ENCODE measurements at places on chromosomes 5 and 9.

DNA sequence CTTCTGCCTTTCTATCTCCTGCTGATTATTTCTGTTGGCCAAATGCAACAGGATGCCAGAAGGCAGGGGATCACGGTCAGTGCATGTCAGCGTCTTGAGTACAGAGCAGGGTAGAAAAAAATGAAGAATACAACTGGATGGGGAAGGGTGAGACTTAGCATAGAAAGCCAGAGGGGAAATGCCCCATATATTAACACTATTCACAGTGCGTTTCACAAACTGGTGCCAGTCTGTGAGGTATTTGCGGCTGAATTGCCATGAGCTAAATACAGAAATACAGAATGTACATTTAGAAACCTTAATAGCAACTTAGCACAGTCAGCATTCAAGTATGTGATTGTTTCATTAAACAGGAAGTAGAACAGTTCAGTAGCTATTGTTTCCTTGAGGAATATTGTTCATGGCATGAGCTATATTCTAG lies 31.0 kb upstream of the SLC1A3 start:
- no peak for DNase-seq

DNA sequence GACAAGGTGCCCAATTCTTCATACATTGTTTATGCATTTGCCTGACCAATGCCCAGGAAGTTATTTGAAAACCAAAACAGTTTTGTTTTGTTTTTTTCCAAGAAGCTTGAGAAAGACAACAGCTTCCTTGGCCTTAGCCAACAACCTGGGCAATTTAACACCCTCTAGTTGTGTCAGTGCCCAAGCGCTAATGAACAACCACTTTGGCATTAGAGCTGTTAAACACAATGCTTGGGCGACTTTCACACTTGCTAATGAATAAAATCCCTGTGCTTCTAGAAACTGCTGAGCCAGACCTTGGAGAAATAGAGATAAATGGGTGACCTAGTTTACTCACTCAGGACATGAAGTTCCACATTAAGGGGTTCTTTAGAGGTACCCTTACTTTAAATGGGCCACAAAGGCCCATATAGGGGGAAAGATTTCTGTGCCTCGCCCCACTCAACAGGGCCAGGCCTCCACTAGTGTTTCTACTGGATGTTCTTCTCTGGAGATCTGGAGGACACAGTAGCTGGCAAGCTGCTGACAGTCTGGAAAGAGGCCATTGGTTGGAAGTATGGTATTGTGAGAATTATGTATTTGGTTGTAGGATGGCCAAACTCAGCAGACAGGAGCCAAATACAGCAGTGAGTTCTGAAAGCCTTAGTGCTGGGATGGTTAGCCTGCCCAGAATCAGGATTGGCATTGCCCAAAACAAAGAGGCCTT lies 179.8 kb downstream of the DOCK8 start:
- no peak for DNase-seq

DNA sequence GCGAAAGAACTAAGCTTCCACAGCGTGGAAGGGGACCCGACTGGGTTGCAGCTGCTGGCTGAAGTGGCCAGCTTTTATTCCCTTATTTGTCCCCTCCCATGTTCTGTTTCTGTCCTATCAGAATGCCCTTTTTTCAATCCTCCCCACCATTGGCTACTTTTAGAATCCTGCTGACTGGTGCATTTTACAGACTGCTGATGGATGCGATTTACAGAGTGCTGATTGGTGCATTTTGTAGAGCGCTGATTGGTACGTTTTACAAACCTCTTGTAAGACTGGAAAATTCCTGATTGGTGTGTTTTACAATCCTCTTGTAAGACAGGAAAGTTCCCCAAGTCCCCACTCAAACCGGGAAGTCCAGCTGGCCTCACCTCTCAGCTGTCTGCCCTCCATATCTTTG lies 50.7 kb downstream of the KLF9 start:
- DNase-seq: no peak

- DNase-seq: no peak
These were observed 95.0 kb downstream of the MRPS27 start for GRCh38 chr5:72224946-72225463.

DNA sequence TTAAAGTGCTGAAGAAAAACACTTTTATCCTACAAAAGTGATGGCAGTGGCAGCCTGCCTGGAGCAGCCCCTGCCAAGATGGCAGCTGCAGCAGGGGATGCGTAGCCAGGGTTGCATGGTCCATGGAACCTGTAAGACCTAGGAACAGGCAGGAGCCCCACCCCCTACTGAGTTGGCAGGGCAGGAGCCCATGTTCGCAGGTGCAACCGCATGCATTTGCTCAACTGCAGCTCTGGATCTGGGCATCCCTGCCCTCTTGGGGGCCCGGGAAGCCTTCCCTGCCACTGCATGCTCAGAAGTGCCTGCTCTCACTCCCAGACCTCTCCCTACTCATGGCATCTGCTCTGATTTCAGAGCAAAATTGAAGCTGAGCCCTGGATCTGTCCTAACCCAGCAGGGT lies 779.6 kb downstream of the CDH18 start:
- no peak for DNase-seq

- no peak for DNase-seq
These were observed 62.7 kb downstream of the SEMA4D start for GRCh38 chr9:89435071-89435823.

DNA sequence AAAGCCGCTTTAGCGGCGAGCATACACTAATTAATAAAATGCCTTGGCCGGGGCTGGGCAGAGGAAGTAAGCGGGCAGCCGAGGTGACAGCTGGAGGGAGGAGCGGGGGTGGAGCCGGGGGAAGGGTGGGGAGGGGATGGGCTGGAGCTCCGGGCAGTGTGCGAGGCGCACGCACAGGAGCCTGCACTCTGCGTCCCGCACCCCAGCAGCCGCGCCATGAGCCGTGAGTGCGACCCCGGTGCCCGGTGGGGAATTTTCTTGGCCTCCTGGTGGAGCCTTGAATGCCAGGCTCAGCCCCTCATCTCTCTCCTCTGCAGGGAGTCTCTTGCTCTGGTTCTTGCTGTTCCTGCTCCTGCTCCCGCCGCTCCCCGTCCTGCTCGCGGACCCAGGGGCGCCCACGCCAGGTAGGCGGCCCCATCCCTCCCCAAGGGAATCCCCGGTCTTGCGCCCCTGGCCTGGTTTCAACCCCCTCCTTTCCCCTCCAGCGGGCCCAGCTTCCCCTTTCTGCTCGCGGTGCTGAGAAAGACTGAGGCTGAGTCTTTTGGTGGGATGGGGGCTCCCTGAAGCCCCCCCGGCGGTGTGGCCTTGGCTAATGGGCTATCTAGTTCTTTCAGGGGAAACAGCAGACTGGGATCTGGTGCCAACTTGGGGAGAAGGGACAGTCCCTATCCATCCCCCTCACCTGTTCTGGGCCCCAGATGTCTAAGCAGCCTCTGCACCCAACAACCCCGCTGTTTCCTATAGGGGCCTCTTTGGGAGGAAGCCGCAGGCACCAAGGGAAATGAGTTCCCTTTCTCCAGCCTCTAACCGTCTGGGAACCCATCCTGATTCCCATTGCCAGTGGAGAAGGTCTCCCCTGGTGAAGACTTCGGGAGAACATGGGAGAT lies at the start of gene PTGS1:
PTGS1 (plus strand) TSS at position 156 of the 887 bp plus-strand sequence; CDS start at position 217, 61 bp downstream.
- no peak for DNase-seq

- DNase-seq: no peak
These were observed 64.6 kb downstream of the EHMT1 start for GRCh38 chr9:137683262-137683864.

- DNase-seq: no peak
These were observed 45.8 kb upstream of the SEMA4D start for GRCh38 chr9:89543621-89544278.

GRCh38 chr5:93305984-93306383 lies 275.0 kb downstream of the NR2F1-AS1 start:
- no peak for DNase-seq

DNA sequence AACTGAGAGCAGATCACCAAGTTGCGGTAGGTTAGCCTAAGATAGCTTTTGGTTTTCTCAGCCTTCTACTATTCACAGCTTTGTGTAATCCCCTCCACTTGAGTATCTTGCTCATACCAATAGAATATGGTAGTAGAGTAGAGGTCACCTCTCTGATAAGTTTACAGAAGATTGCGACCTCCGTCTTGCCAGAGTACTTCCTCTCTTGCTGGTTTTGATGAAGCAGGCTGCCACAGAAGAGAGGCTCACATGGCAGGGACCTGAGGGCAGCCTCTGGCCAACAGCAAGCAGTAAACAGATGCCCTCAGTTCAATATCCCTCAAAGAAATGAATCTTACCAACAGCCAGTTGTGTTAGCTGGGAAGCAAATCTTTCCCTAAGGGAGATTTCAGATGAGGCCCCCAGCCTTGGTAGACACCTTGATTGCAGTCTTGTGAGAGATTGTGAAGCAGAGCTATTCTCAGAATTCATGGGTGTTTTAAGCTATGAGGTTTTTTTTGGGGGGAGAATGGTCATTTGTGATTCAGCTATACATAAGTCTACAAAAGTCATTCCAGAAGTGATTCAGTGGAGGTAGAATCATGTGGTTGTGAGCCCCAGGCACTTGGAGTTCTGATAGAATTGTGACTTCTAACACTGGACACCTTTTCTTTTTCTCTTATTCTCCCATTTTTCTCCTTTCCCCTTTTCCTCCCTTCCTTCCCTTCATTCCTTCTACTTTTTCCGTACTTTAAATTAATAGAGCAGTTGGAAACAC lies 22.7 kb upstream of the CDKN2B start:
- DNase-seq: no peak
